Activated naive CD4-positive, alpha-beta T cell treated with anti-CD3 and anti-CD28 coated beads, Interleukin-2, amount 50 U/mL, for 16 hours (primary cell): ENCODE measurements at places on chromosomes 2 and 18.

- no peak for DNase-seq
Measured at GRCh38 chr2:238235331-238235732, 4.5 kb downstream of the HES6 start.

DNA sequence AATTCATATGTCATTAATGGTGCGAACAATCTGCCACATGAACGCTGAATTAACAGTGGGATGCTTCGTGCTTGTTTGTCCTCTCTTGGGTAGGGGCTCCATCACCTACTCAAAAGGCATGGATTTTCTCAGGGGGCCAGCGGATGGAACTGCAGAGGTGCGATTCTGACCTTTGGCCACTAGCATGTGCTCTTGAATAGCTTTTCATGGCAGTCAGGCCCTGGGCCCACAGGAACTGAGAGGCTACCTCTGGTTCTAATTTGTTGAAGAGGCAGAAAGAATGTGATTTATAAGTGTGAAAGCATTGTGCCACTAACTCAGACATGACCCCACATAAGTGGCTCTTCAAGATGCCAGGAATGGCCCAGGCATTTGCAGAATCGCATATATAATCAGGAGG, 283.2 kb downstream of the INSIG2 start:
- no peak for DNase-seq

DNA sequence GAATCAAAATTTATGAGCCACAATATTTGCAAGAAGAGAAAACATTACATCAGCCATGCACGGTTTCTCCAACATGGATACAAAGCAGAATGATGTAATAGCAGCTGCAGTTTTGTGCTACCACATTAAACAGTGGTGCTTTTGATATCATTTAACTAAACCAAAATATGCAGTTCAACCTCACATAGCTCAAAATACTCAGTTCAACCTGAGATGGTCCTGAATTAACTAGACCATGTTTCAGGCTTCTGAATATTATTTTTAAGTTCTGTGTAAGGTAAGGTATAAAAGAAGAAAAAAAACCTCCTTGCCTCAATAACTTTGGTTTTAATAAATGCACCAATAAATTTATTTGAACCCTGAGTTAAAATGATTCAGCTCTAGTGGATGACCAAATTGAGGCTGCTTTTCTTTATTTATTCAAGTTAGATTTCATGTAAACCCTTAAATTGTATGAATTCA, 18.8 kb upstream of the TSPYL6 start:
- no peak for DNase-seq

- DNase-seq: no peak
Measured at GRCh38 chr2:20050646-20051531, 539 bp downstream of the LAPTM4A start.

GRCh38 chr18:76259711-76260110, 235.3 kb downstream of the ZNF516 start:
- no peak for DNase-seq

DNA sequence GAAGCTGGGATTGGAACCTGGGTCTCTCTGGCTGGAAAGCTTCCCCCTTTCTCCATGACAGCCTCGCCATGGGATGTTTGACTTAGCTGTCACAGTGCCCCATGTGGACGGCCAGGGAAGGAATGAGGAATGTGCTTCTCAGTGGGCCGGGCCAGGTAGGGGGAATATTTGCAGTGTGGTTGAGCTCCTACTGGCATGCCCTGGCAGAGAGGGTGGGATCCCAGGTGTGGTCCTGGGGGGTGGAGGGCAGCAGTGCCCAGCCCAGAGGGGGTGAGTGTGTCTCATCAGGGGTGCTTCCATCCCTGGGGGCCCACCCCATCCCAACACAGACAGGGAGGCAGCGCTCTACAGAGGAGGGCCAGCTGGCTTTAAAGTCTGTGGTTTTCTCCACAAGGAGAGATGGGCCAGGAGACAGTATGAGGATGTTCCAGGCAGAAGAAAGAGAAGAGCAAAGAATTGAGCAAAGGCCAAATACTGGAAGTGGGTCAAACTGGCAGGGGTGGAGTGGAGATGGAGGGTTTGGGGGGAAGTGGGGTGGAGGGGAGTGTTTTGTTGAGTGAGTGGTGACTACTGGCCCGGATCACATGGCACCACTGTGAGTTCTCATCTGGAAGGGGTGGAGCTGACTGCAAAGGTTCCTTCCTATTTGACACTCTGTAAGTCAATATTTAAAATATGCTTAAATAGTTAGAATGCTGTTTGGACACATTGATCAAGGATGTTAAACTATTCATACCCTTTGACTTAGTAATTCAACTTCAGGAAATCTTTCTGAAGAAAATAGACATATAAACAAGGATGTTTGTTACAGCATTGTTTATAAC, 94.0 kb downstream of the MYCN start:
- no peak for DNase-seq

- no peak for DNase-seq
Measured at GRCh38 chr2:207221731-207222130, 56.0 kb upstream of the KLF7 start.

GRCh38 chr2:114127372-114127771, 237.5 kb downstream of the ACTR3 start:
- no peak for DNase-seq

DNA sequence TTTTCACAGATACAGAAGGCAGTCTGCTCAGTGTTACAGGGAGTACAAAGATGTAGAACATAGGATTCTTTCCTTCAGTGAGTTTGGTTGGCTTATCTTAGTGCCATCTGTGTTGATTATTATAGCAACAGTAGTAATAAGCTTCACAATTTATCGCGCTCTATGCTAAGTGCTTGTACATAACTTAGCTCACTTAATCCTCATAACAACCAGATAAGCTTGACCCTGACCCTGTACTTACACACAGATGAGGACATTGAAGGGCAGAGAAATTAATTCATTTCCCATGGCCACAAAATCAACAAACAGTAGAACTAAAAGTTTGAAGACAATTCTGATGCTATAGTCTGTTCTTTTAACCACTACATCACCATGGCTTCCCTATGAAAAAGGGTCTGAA, 121.8 kb downstream of the SPHKAP start:
- no peak for DNase-seq

DNA sequence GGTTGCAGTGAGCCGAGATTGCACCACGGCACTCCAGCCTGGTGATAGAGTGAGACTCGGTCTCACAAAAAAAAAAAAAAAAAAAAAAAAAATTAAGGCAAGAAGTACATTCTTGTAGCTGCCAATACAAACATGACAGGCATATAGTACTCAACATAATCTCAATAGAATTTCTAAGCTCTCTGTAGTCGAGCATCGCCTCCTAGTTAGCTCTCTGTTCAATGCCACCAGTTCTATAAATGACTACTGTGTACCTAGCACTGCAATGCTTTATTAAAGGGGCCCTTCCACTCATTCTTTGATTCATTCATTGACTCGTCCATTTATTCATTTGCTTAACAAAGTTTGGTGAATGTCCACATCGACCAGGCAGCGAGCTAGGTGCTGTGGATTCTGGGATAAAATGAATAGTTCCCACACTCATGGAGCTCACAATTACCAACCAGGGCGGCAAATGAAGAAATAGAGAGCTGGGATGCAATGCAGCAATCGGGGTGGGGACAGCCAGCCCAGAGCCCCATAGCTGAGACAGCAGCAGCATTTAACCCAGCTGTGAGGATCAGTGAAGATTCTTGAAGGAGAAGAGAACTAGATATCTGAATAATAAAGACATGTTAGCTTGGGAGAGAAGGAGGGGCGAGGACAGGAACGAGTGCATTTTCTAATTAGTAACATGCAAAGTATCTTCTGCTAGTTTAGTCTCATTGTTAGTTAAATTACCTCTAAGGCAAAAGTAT, 349.8 kb downstream of the LPIN1 start:
- DNase-seq: no peak

DNA sequence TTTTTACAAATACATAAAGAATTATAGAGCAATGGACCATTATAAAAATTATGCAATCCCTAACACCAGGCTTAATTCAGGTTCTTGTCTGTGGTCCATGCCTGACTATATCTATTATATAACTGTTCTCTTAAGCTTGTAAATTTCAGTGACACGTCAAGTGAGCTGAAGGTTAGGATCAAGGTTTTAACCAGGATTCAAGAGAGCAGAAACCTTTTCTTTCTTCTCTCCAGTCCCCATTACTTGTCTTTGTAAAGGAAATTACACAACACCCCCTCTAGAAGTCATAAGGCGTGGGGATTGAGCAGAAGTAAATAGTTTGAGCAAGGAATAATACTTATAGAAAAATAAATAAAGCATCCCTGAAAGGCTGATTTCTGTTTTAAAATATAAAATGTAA, 122.0 kb downstream of the ZNF521 start:
- no peak for DNase-seq

- no peak for DNase-seq
Measured at GRCh38 chr2:219570194-219570923, 980 bp downstream of the OBSL1 start.

DNA sequence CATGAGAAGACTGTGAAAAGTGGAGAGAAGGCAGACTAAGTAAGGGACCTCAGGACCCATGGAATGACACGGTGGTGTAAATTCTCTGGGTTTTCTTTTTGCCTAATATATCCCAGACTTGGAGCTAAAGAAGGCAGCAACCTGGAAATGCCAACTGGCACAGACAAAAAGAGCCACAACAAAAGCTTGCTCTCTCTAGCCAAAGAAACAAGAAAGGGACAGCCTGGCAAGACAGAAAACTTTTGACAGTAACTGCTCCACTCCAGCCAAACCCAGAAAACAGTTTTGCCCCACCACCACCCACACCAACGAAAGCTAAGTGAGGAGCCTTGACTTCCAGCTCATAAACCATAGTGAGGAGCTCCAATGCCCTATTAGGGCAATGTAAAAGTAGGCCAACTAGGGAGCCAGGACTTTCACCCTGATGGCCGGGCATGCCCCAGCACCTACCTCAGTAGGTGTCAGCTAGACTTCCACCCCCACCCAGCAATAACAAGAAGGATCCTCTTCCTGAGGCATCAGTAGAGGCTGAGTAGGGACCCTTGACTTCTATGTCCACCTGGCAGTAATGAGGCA, 35.5 kb downstream of the PELI1 start:
- no peak for DNase-seq

- DNase-seq: no peak
Measured at GRCh38 chr2:40016151-40016885, 237.3 kb upstream of the THUMPD2 start.

DNA sequence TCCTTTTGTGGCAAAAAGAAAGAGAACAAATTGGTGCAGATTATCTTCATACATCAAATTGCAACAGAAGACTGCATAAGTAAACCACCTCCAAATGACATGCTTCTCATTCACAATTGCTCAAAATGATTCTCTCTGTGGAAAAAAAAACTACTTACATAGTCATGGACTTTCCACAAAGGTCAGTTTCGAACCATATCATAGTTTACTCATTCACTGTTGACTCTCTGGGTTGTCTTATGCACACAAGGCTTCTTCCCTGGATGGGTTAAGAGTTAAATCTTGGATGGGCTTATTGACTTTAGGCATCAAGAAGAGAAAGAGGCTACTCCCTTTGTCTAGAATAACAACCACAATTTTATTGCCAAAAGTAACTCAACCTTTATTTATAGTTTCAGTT, 91.3 kb upstream of the RAB27B start:
- DNase-seq: no peak

DNA sequence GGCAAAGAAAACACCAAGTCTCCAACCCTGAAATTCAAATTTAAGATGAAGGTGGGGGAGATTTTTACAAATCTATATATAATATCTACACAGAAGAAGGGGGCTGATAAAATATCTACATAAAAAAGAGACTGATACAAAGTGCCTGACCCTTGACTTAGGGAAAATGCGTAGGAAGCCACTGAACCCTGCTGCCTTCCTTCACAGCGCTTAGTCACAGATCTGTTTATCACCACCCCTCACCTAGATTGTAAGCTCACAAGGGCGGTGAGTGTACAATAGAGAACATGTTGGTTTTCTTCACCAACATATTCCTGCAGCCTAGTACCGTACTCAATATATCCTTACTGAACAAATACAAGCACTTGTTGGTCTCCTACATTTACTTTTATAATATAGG, 54.3 kb downstream of the NOL10 start:
- no peak for DNase-seq

- DNase-seq: no peak
Measured at GRCh38 chr2:100921685-100922161, 80.4 kb upstream of the RPL31 start.

DNA sequence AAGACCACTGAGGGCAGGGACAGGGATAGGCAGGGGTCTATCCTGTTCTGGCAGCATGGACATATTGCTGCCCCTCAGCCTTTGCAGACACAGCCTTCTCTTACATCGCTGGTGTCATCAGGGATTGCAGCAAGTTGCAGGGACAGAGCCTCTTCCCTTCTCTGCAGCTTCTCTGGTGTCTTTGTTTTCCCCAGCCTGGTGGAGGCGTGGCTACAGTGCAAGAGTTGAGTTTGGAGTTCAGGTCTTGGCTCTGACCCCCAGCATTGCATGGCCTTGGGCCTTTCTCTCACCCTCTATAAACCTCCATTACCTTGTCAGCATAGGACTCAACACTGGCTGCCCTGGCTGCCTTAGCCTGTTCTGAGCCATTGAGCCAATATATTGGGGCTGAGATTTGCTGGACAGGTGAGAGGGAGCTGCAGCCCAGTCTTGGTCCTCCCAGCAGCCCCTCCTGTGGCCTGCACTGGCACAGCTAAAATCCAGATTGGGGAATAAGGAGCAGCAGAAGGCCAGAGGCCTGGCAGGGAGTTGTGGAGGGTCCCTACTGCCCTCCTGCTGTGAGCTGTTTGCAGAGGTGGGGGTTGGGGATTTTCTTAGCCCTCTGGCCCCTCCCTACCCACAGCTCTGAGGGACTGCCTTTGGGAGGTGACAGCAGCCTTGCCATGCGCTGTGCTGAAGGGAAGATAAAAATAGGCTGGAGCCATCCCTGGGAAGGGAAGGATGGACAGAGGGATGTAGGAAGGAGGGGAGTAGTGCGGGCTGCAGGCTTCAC, 22.8 kb downstream of the EHD3 start:
- DNase-seq: no peak

GRCh38 chr18:31206787-31207381, 44.2 kb upstream of the DSC1 start:
- no peak for DNase-seq

DNA sequence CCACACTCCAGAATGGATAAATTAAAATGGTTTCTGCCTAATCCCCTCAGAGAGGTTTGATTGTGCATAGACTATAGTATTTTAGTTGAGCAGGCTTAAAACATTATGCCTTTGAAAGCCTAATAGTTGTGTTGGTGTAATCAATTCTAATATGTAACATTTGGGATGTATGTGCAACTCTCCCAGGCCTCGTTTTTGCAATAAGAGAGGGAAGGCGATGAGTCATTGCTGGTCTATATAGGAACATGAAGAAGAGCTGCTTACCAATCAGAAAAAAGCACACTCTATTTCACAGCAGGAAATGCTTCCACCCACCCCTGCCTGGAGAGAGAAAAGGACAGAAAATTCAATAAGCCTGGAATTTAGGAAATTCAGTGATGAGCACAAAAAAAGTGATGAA, 1424.0 kb upstream of the PIK3C3 start:
- no peak for DNase-seq

DNA sequence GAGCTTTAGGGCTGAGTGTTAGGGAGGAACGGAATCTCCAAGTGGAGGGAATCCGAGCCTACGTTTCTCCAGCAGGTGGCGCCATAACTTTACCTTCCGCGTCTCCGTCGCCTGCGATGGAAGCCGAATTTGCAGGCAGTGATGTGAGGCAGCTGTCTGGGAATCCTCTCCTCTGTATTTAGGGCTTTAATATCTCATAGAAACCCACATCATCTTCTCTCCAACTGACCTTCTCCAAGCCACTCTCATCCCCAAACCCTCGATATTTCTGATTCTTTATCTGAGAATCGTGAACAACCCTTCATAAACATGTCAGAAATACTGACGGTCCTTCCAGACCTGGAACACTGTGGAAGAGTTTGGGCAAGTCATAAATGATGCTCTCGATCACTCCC, 27.5 kb downstream of the SIX2 start:
- DNase-seq: peak; percentile 69

GRCh38 chr2:194465641-194466040, 1191.4 kb upstream of the SLC39A10 start:
- no peak for DNase-seq
